ENCODE measurements at places on chromosomes 11 and 22.

GRCh38 chr22:49207008-49208003, 620.4 kb downstream of the BRD1 start:
- DNase-seq: no peak

- DNase-seq: no peak
Measured at GRCh38 chr11:3894128-3894731, 38.8 kb downstream of the STIM1 start.

DNA sequence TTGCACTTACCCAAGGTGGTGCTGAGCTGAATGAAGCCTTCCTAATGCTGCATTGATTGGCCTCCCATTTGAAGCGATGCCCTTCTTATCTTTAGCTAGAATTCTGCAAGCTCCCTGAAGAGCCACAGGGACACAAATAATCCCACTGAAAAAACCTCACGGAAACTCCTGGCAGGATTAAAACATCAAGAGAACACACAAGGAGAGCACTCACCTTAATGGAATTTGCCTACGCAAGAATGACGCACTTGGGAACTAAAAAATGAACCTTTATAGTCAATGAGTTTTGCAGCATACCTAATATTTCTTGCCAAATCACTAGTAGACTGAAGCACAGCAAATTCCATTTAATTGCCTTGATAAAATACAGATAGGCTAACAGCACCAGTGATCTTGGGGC, 232.8 kb upstream of the UBASH3B start:
- no peak for DNase-seq

DNA sequence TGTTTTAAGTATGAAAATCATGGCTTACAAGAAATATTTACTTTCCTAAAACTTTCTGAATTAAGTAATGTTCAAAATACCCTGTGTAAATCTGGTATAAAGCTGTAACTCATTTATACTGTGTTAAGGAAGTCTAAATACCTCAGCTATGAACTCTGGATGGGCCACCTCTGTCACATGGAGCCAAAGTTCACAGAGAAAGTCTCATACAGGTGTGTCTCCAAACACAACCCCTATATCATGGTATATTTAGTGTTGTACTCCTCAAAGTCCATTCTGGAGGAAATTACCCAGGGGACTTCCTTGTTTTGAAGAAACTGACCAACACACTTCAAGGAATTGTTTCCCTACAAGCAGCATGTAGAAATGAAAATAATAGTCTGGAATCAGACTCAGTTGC, 909.2 kb upstream of the TENM4 start:
- DNase-seq: no peak

GRCh38 chr22:28442711-28443525, 236.7 kb downstream of the TTC28 start:
- no peak for DNase-seq

GRCh38 chr11:30879322-30880005, 293.3 kb upstream of the MPPED2 start:
- DNase-seq: no peak

DNA sequence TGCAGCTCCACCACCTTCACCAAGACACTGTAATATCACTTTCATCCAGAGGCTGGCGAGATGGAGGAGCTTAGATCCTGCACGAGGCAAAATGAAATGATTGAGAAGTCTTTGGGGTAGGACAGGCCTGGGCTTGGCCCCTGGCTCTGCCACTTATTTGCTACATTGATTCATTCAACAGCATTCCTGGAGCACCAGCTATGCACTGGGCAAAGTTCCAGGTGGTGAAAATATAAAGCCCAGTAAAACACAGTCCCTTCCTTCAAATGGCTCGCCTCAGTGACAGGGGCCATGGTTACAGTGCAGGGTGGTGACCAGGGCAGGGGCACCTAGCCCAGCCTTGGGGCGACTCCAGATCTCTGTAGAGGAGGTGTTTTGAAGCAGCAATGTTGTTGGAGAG, 19.7 kb downstream of the ALX4 start:
- DNase-seq: no peak

GRCh38 chr11:75445315-75445953, 12.4 kb upstream of the KLHL35 start:
- no peak for DNase-seq

- no peak for DNase-seq
Measured at GRCh38 chr11:121930004-121930965, 185.7 kb downstream of the BLID start.

DNA sequence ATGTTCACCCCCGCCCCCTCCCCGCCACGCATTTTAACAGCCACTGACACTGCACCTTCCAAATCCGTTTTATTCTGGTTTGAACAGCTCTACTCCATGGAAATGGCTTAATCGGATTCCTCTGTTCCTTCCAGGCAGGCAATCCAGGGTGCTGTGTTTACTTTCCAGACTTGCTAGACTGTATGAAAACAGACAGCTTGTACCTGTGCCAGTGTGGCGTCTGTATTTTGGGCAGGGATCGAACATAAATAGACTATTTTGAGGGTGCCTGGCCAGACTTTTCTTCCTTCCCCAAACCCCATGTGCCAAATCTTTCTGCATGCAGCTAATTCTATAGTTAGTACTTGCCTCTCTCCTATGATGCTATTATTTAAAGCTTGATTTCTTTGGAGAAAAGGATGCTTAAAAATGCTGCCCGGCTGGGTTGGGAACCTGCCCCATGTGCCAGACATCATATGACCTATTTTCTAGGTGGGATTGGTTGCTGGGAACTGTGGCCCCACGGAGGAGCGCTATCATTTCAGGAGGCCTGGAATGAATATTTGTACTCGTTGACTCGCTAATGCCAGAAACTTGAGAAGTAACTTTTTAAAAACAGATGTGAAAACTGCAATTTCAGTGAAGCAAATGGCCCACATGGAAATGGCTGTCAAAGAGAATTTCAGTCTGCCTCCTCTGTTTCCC, 814.8 kb downstream of the BRD1 start:
- no peak for DNase-seq

- DNase-seq: no peak
Measured at GRCh38 chr11:90428836-90429235, 206.0 kb upstream of the CHORDC1 start.

DNA sequence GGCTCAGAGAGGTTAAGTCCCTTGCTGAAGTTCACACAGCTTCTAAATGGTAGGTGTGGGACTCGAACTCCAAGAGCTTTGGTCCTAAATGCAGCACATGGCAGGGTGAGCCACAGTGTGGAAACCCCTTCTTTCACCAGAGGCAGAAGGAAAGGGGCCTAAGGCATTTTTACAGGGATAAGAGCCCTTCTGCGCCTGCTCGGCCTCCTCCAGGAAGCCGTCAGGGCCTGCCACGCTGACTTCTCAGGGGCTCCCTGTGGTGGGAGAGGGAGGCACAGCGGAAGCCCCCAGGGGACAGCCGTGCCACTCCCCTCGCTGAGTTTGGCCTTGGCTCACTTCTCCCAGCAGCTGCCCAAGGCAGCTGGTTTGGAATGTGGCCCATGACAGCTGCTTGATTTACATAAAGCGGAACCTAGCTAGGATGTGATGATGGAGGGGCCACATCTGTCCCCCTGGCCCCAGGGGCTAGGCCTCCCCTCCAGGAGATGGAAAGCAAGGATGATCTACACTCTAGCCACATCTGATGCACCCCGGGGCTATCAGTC, 35.4 kb downstream of the CD82 start:
- no peak for DNase-seq

- no peak for DNase-seq
Measured at GRCh38 chr11:70212227-70212811, 9.2 kb downstream of the FADD start.

GRCh38 chr11:108025387-108026080, 16.8 kb downstream of the CUL5 start:
- no peak for DNase-seq

DNA sequence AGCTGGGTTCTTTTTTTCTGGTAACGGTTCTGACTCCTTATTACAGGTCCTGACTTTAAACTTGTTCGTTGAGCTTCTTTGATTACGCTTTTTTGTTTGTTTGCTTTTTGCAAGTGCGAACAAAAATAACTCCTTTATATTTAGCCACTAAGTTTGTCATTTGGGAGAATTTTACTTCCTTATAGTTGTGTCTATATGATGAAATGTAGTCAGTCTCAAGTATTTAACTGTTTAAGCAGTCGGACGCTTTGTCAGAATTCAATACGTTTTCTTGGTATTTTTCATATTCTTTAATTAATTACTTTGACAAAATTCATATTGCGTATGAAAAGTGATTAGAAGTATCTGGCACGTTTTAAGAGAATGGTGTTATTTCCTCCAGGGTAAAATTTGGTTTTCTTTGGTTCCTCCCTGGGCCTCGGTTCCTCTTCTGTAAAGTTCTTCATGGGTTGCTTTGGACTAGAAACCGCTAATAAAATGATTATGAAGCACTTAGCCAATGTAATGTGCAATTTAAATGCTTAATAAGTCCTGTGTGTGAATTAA, 1.3 kb downstream of the CBL start:
- DNase-seq: no peak

GRCh38 chr11:77411137-77411707, 62.7 kb downstream of the PAK1 start:
- no peak for DNase-seq

GRCh38 chr11:44030996-44031395, 16.8 kb upstream of the ACCSL start:
- DNase-seq: no peak

DNA sequence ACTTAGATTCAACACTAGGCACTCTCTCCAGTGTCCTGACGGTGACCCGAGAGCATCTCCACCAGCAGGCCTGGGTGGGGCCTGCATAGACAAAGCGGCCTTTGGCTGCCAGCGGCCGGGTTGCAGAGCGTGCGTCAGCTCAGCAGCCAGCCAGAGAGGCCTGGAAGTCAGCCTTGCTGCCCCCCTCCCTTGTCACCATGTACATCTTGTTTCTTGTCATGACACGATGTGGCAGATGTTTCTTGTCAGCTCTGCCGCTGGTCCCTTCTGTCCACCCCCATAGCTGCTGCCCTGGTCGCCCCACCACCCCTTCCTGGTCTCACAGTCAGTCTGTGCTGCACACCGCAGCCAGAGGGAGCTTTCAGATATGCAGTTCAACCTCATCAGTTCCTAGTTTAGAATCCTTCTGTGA, 33.1 kb upstream of the CBX7 start:
- no peak for DNase-seq

DNA sequence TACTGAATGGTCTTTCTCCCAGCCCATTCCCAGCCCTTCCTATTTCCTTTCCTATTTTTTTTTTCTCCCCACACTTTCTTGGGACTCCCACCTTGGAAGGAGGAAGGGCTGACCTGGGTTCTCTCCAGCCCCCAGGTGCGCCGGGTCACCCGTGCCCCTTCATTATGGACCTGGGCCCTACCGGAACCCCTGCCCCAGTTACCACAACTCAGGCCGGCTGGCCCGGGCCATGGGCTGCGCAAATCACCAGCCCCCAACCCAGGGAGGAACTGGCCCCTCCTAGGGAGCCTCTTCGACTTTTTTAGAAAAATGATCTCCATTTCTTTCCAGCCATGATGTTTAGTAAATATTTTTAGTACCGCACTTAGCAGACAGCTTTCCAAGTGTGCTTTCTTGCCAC, 62.2 kb downstream of the MORC2 start:
- no peak for DNase-seq

DNA sequence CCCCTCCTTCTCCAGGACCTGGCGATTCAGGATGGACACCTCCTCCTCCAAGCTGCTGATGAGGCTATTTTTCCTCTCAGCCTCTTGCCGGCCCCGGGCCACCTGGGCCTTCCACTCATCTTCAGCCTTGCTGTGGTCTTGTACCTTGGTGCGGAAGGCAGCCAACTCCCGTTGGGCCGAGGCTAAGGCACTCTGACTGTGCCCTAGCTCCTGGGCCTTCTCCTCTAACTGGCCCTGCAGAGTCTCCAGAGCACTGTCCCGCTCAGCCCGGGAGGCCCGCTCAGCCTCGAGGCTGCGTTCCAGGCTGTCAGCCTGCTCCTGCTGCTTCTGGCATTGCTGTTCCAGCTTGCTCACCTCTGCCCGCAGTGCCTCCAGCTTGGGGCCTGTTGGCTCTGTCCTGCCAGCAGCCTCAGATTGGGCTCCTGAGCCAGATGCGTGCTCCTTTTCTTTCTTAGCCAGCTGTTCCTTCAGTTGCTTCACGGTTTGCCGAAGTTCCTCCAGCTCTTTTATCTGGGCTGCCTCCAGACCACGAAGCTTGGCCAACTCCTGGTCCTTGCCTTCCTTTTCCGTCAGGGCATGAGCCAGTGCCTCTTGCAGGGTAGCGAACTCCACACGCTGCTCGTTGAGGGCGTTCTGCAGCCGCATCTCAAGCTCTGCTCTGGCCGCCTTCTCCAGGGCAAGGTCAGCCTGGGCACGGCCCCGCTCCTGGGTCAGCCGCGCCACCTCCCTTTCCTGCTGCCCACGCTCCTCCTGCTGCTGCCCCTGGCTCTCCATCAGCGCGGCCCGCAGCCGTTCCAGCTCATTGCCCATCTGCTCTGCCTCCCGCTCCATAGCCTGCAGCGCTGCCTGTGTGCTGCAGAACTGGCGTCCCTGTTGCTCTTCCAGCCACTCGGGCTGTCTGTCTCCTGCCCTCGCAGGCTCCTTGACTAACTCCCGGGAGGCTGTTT, 15.3 kb downstream of the IL18BP start:
- DNase-seq: no peak

GRCh38 chr11:87212891-87213290, 175.2 kb downstream of the TMEM135 start:
- DNase-seq: no peak

- peak; percentile 88 for DNase-seq
Measured at GRCh38 chr11:122186439-122187080, 70.5 kb upstream of the BLID start.

DNA sequence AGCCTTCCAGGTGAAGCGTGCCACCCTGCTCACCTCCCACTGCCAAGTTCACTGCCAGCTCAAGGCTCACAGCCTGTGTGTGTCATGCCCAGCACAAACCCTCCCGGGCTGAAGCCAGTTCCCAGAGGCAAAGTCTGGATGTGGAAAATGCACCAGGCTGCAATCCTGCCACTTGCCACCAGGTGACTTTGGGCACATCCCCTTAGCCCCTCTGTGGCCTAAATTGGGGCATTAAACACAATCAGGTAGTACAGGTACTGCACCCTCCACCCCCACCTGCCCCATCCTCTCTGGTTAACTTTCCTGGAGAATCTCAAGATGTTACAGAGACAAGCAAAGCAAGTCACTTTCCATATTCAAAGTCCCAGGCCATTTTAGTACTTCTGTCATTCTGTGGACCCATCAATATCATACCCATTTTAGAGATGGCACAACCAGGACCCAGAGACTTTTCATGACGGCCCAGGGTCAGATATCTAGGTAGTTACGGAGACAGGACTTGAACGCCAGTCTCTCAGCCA, 1.8 kb upstream of the RASD2 start:
- DNase-seq: no peak

Measured in epithelial cell of prostate (primary cell).